LHCN-M2 (cell line): ENCODE measurements at places on chromosomes 4 and X. TPM values are rescaled to one million over a fixed set of nuclear protein-coding genes. Genes with fewer than 3 reads are reported as not detected.

GRCh38 chr4:17811078-17811603, 362 bp downstream of the NCAPG start:
- DNase-seq: peak; percentile 27

- peak; percentile 62 for DNase-seq
Measured at GRCh38 chrX:68658530-68658929, 11.1 kb downstream of the STARD8 start.

DNA sequence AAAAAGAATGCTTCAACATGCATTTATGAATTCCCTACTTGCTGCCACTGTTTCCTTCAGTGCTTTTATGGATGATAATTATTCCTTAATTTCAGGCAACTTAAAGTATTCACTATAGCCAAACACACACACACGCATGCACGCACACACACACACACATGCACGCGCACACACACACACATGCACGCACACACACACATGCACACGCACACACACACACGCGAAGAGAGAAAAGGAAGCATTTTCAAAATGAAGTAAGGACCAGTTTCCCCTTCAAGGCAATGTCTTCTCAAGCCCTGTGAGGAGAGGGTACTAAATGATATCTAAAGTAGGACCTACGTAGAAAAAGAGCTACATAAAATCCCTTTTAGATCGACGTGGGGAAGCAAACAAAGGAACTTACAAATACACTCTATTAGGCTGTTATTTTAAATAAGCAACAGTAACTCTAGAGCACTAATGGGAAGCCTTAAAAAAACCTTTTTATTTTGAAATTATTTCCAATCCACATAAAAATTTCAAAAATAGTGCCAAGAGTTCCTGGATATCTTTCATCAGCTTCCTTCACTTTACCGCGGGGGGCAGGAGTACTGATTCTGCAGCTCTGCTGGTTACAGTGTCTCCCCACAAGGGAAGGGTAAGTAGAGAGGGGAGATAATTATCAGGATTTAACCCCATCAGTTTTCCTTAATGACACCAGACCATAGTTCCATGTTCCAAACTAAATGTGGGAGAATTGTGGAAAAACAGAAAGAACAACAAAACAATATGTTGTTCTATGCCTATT, 13.7 kb downstream of the IRF2 start:
- DNase-seq: no peak

DNA sequence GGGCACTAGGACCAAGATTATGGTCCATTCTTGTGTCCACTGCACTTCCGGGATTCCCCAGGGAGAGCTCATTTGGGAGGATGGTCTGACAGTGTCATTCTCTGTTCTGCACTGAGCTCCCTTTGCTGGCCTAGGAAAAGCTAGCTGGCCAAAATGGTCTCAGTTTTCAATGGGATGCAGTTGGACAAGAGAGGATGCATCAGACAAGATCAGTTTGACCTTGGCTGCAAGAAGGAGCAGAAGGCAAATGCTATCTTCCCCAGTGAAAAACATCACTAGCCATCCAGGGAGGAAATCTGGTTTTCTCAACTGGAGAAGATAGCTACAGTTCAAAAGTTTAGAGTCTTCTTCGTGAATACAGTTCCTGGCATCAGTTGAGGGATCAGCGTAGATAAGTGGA, 221.1 kb downstream of the PTTG2 start:
- no peak for DNase-seq

Gene MAGEA11
- total RNA-seq: not detected in 2 replicates

DNA sequence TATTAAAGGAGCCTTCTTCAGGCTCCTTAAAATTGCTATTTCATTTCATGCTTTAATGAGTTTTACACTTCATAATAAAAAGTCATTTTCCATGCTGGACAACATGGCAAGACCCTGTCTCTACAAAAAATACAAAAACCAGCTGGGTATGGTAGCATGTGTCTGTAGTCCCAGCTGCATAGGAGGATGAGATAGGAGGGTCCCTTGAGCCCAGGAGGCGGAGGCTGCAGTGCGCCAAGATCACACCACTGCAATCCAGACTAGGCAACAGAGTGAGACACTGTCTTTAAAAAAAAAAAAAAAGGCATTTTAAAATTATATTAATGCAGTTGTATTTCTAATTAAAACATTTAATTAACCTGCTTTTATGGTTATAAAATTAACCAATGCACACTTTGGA, 49.2 kb downstream of the PDS5A start:
- no peak for DNase-seq

DNA sequence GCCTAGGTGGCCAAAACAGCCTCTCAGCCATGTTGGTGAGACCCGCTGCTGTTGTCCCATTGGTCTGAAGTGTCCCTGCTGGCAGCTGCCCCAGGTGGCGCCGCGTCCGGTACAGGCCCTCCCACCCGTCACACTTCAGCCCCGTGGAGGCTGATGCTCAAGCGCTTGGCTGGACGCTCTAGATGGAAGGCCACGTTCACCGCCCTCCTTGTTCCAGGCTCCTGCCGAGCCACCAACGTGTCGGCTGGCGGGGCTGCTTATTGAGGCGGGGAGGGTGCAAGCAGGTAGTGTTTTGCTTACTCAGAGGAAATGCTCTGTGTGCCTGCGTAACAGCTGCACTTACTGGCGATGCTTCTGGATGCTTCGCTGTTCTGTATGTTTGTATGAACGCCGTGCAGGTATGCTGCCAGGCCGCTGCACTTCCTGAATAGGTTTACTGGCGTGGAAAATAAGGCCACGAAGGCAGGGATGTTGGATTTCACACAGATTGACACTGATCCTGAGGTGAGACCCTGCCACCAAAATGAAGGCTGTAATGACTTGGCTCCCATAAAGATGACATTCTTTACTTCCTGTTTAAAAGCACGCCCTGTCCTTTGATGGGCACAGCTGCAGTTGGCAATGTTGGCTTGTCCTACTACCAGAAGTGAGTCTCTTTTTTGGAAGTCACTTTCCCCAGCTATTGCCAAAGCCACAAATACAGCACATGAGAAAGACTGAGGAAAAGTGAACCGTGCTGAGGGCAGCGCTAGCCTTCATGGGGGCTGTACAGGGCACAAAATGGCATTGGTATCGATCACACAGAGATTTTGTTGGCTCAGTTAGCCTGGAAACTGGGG, 21.0 kb upstream of the CLCN4 start:
- DNase-seq: no peak

Gene APLN
- total RNA-seq: 6.7 and 7.3 TPM in 2 replicates

Gene TXLNG
- total RNA-seq: 8.2 and 8.5 TPM in 2 replicates

GRCh38 chrX:134737061-134737460, 78.8 kb upstream of the PLAC1 start:
- DNase-seq: peak; percentile 43
